ENCODE measurements at places on chromosomes 3 and 15.
A peak's percentile ranks its signal among the peaks of the same experiment; 100 is the strongest.

DNA sequence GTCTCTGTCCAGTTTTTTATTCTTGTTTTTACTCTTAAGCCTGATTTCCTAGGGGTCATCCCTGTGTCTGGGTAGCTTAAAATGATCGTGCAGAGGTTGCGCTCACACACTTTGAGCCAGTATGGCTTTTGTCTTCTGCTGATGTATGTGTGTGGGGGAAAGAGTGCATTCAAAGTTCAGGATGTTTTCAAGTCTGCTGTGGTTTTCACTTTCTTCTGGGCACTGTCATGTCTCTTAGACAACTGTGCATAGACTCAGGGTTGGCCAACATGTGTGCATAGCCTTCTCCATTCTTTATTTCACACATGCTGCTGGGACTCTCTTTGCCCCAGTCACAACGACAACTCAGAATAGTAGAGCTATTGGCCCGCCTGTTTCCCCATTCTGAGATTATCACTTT lies 139.1 kb downstream of the WNT7A start:
- DNase-seq = no peak

- peak; percentile 66 for DNase-seq
Measured at GRCh38 chr15:65085990-65086679, 9.6 kb downstream of the KBTBD13 start.

GRCh38 chr3:193831495-193832455 lies 238.8 kb downstream of the OPA1 start:
- peak; percentile 9 for DNase-seq

- DNase-seq = no peak
Measured at GRCh38 chr3:184968115-184968514, 156.1 kb downstream of the VPS8 start.

- DNase-seq = no peak
Measured at GRCh38 chr15:51966192-51966591, 5.4 kb downstream of the LEO1 start.

GRCh38 chr15:29822100-29822683 lies at the start of gene TJP1:
TJP1 (minus strand) TSS chr15:29822468; CDS start chr15:29822028, 440 bp downstream.
- peak; percentile 65 for DNase-seq

GRCh38 chr3:24222165-24222805 lies 272.4 kb downstream of the THRB start:
- DNase-seq = no peak

GRCh38 chr3:187773233-187774184 lies 28.2 kb upstream of the BCL6 start:
- DNase-seq = no peak

- no peak for DNase-seq
Measured at GRCh38 chr3:103025880-103026279, 591.1 kb downstream of the ZPLD1 start.

Measured in cerebellar cortex (tissue), 1 donor.